Thyroid gland (tissue), 4 donors: ENCODE measurements at places on chromosomes 16 and 17. TPM values are rescaled to one million over a fixed set of nuclear protein-coding genes. Genes with fewer than 3 reads are reported as not detected.

The SGSH gene
- 48.5 TPM for total RNA-seq

The GCGR gene
- total RNA-seq, result not detected

The CRHR1 gene
- not detected for total RNA-seq

The RCVRN gene
- not detected for total RNA-seq

The GSG1L gene
- not detected for total RNA-seq

The MT1F gene
- 25.8 TPM for total RNA-seq

The TEKT5 gene
- total RNA-seq, result not detected

The CLEC18B gene
- total RNA-seq, result not detected
